SJSA1 (cell line): ENCODE measurements at places on chromosomes 5 and 9. TPM values are rescaled to one million over a fixed set of nuclear protein-coding genes. Genes with fewer than 3 reads are reported as not detected.

Gene PDGFRB
- total RNA-seq, result 98.6 and 113 TPM in 2 replicates

GRCh38 chr5:181189962-181190710 lies 14.9 kb downstream of the TRIM7 start:
- peak overlapping the region; percentile 59 for H3K4me3 ChIP-seq
- no peaks in the 10 kb centered on the region for H3K36me3 ChIP-seq
- DNase-seq, result peak; percentile 46
- H3K27ac ChIP-seq, result no peak overlapping the region
- peaks cover 21% of the 10 kb centered on the region for H3K4me1 ChIP-seq

DNA sequence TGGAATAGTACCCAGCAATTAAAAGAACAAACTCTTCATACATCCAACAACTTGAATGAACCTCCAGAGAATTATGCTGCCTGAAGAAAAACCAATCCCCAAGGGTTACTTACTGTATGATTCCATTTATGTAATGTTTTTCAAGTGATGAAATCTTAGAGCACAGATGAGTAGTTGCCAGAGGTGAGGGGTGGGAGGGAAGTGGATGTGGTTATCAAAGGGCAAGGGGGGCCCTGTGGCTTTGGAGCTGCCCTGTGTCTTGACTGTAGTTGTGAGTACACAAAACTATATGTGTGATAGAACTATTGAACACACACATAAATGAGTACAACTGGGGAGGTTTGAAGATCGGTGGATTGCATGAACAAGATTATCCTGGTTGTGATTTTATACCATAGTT lies 115.8 kb upstream of the SLC25A48 start:
- H3K4me1 ChIP-seq, result peaks cover 49% of the 10 kb centered on the region
- DNase-seq, result no peak
- H3K4me3 ChIP-seq, result no peak overlapping the region
- H3K27ac ChIP-seq, result no peak overlapping the region
- no peaks in the 10 kb centered on the region for H3K36me3 ChIP-seq

Gene CCL19
- not detected in 2 replicates for total RNA-seq

GRCh38 chr9:16687678-16688369 lies 182.6 kb downstream of the BNC2 start:
- no peaks in the 10 kb centered on the region for H3K27me3 ChIP-seq
- peaks cover 42% of the 10 kb centered on the region for H3K4me1 ChIP-seq
- H3K36me3 ChIP-seq, result no peaks in the 10 kb centered on the region

Gene SPINK6
- not detected in 2 replicates for total RNA-seq

DNA sequence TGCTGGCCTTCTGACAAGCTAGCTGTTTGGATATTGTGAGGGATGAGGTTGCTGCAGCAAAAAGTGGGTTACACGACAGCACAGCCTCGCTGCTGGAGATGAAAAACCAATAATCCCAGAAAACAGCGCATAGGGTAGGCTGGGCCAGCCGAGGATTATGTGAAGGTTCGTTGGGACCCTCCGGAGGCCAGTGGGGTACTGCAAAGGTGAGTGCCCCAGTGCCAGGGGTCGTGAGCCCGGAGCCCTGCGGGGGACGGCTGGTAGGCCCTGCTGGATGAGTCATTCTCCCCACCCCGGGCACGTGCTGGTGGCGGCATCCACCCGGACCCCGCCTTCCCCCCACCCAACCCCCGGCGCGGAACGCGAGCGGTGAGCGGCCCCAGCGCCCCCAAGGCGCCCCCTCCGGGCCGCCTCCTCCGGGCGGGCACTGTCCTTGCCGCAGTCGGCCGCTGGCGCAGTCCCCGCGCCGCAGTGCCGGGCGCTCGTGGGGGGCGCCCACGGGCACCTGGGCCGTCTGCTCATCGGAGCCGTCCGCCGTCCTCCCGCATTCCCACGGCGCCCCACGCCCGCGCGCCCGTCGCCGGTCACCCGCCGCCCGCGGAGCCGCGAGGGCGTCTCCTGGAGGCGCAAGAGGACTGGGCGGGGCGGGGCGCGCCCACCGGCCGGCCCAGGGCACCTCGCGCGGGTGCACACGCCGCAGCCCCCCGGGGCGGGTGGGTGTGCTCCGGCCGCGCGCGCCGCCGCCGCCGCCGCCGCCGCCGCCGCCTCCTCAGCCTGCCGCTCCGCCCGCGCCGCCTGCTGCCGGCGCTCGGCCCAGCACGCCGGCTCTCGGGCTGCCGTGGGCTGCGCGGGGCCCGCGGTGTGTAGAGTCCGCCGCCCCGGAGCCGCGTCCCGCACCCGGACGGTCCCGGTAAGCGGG lies at the start of gene PHF24:
Gene PHF24, plus strand, starts transcription at position 794 of the 919 bp plus-strand sequence. CDS start 13,014 bp downstream, outside the sequence.
- H3K4me3 ChIP-seq, result no peak within 1 kb of the TSS; the same call in 1 of the 2 replicates
- no peak for DNase-seq
- H3K27ac ChIP-seq, result no peak within 1 kb of the TSS
- H3K36me3 ChIP-seq, result no peaks in the 10 kb centered on the region

- H3K4me1 ChIP-seq, result peaks cover 24% of the 10 kb centered on the region
- DNase-seq, result peak; percentile 51
- no peaks in the 10 kb centered on the region for H3K27me3 ChIP-seq
These were observed 1.6 kb downstream of the FER start for GRCh38 chr5:108749128-108749861.

Gene NUTM2G
- not detected in 2 replicates for total RNA-seq

Gene PCDHGC4
- 0.22 and 0.39 TPM in 2 replicates for total RNA-seq

Gene RAPGEF1
- 23.6 and 24.7 TPM in 2 replicates for total RNA-seq

- peaks cover 11% of the 10 kb centered on the region; the same call in 1 of the 2 replicates for H3K4me1 ChIP-seq
- H3K4me3 ChIP-seq, result no peak overlapping the region
- H3K27ac ChIP-seq, result no peak overlapping the region
- H3K27me3 ChIP-seq, result no peaks in the 10 kb centered on the region
These were observed 4.8 kb downstream of the GLIPR2 start for GRCh38 chr9:36141288-36141687.

- H3K36me3 ChIP-seq, result no peaks in the 10 kb centered on the region
- no peak overlapping the region for H3K4me3 ChIP-seq
- DNase-seq, result no peak
- H3K27me3 ChIP-seq, result no peaks in the 10 kb centered on the region
- H3K4me1 ChIP-seq, result no peaks in the 10 kb centered on the region
- no peak overlapping the region for H3K27ac ChIP-seq
These were observed 29.8 kb upstream of the ZFR start for GRCh38 chr5:32474209-32474854.

- H3K27me3 ChIP-seq, result no peaks in the 10 kb centered on the region
- H3K36me3 ChIP-seq, result no peaks in the 10 kb centered on the region
These were observed 71.9 kb upstream of the LARP1 start for GRCh38 chr5:154683101-154683880.

GRCh38 chr9:23855873-23856604 lies 30.0 kb upstream of the ELAVL2 start:
- H3K4me3 ChIP-seq, result no peak overlapping the region
- no peaks in the 10 kb centered on the region for H3K4me1 ChIP-seq
- no peak for DNase-seq
- no peaks in the 10 kb centered on the region for H3K27me3 ChIP-seq

Gene GNA14
- total RNA-seq, result 0.45 TPM in 1 of 2 replicates, not detected in the other

DNA sequence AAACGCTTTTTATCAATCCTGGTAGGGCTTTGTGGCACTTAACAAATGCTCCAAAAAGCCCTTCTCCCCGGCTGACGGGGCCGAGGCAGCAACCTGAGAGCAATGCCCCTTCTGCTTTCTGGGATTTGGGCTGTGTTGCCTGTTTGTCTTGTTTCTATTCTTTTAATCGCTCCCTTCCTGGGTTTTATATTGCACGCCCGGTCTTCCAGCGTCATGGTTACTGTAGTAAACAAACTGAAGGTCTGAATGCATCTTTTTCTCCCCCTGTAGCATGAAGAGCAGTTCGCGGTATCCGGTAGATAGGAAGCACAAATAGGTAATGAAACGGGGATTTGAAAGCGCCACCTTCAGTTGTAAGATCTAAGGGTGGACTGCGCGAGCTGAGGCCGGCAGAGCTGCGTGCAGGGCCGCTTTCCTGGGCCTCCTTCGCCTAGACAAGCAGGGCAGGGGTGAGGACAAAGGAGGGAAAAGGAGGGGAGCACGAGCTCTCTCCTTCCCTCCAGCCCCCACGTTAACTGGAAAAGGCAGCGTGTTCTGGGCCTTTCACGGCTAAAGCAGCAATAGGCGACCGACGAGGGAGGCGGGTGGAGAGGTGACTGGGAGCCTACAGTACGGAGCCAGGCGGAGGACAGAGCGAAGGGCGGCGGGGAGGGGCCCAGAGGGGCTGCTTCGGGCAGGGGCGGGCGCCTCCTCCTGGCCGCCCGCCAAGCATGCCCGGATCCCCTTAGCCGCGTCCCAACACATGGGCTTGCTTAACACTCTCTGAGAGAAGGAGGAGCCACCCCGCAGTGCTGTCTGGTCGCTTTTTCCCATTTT lies 49.3 kb upstream of the ZNF366 start:
- peaks cover 21% of the 10 kb centered on the region for H3K4me1 ChIP-seq
- H3K4me3 ChIP-seq, result no peak overlapping the region
- H3K27me3 ChIP-seq, result no peaks in the 10 kb centered on the region
- H3K36me3 ChIP-seq, result no peaks in the 10 kb centered on the region
- H3K27ac ChIP-seq, result peak overlapping the region; percentile 8; the same call in 1 of the 2 replicates

DNA sequence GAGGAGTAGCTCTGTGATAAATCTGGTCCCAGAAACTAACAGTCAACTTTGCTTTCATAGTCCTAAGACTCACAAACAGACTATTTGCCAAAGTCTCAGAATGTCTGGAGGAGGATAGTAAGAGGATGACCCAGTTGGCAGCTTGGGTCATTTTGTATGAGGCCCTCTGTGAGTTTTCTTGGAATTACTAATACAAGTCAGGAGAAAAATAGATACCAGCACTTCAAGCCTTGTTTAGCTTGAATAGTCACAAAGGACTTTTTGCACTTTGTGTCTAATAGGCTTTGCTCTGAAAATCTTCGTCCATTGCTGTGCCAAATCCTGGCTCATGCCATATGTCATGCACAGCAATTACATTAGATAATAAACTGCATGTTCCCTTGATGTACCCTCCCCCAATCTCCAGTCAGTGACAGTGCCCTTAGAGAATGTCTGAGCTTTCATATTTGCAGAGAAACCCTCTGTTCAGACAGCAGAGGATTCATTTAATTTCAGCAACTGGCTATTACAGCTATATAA lies 612.8 kb downstream of the CSNK1G3 start:
- DNase-seq, result no peak
- no peaks in the 10 kb centered on the region for H3K36me3 ChIP-seq
- no peak overlapping the region for H3K27ac ChIP-seq
- no peak overlapping the region for H3K4me3 ChIP-seq

DNA sequence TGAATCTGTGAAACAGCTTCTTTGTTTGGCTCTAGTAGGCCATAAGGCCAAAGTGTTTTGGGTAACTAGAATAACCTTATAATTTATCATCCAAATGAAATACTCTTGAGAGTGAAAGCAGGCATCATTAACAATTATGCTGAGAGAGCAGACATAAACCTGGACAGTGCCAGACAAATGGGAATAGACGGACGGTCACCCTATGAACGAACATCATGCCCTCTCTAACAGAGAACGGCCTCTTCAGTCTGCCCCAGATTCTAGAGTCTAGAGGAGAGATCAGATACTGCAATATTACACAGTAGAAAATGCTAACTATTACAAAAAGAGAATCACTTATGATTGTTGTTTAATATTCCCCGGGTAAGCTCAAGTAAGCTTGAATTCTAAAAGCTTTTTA lies 68.5 kb downstream of the APBA1 start:
- H3K27me3 ChIP-seq, result no peaks in the 10 kb centered on the region
- DNase-seq, result no peak
- no peaks in the 10 kb centered on the region for H3K36me3 ChIP-seq
- H3K27ac ChIP-seq, result no peak overlapping the region
- H3K4me3 ChIP-seq, result no peak overlapping the region
- H3K4me1 ChIP-seq, result no peaks in the 10 kb centered on the region

Gene FREM1
- 1.8 and 3.4 TPM in 2 replicates for total RNA-seq

GRCh38 chr9:129994882-129995281 lies 48.1 kb downstream of the FNBP1 start:
- H3K27me3 ChIP-seq, result no peaks in the 10 kb centered on the region
- 0 out of 2 replicates have a peak, but pooled peaks cover 3% of the 10 kb centered on the region for H3K36me3 ChIP-seq
- H3K4me3 ChIP-seq, result no peak overlapping the region
- no peak for DNase-seq
- H3K27ac ChIP-seq, result no peak overlapping the region
- peaks cover 52% of the 10 kb centered on the region for H3K4me1 ChIP-seq

GRCh38 chr5:38672059-38672788 lies 115.8 kb upstream of the LIFR start:
- H3K36me3 ChIP-seq, result no peaks in the 10 kb centered on the region
- H3K4me3 ChIP-seq, result no peak overlapping the region
- H3K27ac ChIP-seq, result peak overlapping the region; percentile 70
- peaks cover 39% of the 10 kb centered on the region for H3K4me1 ChIP-seq
- no peaks in the 10 kb centered on the region for H3K27me3 ChIP-seq

Gene IL13
- not detected in 2 replicates for total RNA-seq

DNA sequence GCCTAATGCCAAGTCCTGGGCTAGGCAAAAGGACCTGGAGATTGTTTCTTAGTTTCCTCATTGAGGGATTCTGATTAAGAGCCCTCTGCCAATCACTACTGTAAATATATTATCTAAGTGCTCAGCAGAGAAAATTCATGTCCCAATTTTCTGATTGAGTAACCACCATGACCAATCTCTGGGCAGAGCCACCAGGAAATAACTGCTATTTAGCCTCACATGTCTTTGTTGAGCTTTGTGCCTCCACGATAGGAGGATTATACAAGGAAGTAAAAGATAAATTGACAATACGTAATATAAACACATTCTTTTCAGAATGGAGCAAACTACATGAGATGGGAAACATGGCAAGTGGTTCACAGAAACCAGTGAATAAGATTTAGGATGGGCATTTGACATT lies 396.1 kb upstream of the PAPPA start:
- H3K4me3 ChIP-seq, result no peak overlapping the region
- no peaks in the 10 kb centered on the region for H3K36me3 ChIP-seq
- H3K4me1 ChIP-seq, result no peaks in the 10 kb centered on the region; the same call in 1 of the 2 replicates

Gene OR13J1
- not detected in 2 replicates for total RNA-seq

DNA sequence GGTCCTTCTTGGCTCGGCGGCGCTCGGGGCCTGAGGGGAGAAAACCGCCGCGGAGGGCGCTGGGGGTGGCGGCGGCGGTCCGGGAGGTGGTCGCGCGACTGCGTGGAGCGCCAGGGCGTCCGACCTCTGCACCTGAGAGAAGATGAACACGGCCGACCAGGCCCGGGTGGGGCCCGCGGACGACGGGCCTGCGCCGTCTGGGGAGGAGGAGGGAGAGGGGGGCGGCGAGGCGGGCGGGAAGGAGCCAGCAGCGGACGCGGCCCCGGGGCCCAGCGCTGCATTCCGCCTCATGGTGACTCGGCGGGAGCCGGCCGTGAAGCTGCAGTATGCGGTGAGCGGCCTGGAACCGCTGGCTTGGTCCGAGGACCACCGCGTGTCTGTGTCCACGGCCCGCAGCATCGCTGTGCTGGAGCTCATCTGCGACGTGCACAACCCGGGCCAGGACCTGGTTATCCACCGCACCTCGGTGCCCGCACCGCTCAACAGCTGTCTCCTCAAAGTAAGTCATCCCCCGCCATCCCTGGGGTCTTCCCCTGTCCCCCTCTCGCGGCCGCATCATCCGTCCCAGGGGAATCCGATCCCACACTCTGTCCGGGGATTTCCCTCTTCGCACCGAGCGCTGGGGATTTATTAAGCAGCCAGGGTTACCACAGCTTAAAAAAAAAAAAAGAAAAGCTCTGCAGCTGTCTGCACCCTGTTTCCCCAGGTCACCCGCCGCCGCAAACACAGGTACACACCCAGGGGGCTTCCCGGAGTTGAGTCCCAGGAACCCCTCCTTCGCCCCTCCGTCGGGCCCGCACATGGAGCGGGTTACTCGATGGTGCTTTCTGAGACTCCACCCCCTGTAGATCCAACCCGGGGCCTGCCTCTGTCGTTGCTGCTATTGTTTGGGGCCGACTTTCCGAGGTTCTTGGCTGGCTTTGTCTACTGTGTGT lies at the start of gene GTF3C4:
Gene GTF3C4, plus strand, starts transcription at position 8 of the 935 bp plus-strand sequence. Its CDS starts 135 bp downstream, at position 143.
- H3K4me3 ChIP-seq, result peak within 1 kb of the TSS; percentile 65
- peaks cover 6% of the 10 kb centered on the region for H3K36me3 ChIP-seq
- peaks cover 18% of the 10 kb centered on the region for H3K4me1 ChIP-seq
- H3K27ac ChIP-seq, result peak within 1 kb of the TSS; percentile 85
- DNase-seq, result peak; percentile 58
- H3K27me3 ChIP-seq, result no peaks in the 10 kb centered on the region

Gene NRG2
- total RNA-seq, result not detected in 2 replicates

Gene OSMR
- 16.9 and 26.4 TPM in 2 replicates for total RNA-seq
